Suprapubic skin (tissue), 4 donors: ENCODE measurements at places on chromosomes 6 and 20. TPM values are rescaled to one million over a fixed set of nuclear protein-coding genes. Genes with fewer than 3 reads are reported as not detected.
A peak's percentile ranks its signal among the peaks of the same experiment; 100 is the strongest.

DNA sequence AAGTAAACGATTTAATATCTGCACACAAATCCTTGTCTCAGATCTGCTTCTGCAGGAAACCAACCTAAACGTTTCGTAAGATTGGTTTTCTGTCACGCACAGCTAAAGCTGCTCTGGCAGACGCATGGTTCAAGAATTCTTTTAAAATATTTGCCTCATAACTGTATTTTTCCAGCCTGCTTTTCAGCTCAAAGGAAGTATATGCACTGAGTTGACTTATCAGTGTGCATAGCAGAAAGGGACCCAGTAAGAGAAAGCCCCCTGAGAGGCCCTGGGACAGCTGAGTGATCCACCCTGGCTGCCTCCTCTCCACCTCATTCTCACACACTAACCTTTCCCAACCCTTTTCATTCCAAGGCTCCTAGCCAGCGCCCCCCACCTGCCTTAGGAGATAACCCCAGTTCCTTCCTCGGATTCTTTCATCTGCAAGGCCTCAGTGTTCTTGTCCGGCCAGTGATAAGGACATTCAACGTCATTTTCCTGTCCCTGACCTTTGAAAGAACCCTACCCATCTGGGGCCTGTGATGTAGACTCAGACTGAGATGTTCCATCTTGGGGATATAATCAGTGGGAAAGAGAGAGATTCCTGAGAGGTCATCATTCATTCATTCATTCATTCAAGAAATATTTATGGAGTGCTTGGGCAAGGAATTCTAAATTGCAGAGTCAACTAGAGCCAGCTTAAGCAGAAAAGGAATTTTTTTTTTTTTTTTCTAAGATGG is 22.4 kb upstream of the SLC9A8 start:
- DNase-seq: no peak

GRCh38 chr20:17808357-17808756 is 108.6 kb downstream of the BANF2 start:
- DNase-seq: no peak

DNA sequence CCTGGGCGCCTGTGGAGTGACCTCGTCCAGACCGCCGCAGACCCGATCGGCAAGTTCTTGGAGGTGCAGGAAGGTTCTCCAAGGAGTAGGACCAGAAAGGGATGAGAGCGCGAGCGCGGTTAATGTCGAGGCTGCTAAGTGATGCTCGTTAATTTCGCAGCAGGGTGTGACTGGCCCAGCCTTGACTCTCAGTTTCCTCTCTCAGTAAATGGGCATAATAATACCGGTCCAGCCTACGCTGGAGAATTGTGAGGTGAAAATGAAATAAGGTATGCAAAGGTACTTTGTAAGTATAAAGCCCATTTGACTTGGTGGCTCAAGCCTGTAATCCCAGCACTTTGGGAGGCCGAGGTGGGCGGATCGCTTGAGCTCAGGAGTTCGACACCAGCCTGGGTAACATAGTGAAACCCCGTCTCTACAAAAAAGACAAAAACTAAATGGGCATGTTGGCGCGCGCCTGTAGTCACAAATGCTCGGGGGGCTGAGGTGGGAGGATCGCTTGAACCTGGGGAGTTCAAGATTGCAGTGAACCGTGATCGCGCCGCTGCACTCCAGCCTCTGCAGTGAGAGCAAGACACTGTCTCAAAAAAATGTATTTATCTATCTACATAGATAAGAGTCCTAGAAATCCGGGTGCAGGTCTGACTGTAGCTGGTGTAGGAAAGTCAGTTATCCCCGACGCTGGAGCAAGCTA is 634 bp upstream of the BTBD9 start:
- peak; percentile 77 for DNase-seq

GRCh38 chr20:32155017-32155981 is 45.8 kb downstream of the TM9SF4 start:
- DNase-seq: peak; percentile 87

GRCh38 chr6:145110109-145110508 is 625.2 kb downstream of the EPM2A start:
- no peak for DNase-seq

GRCh38 chr6:50602292-50602691 is 111.0 kb upstream of the TFAP2D start:
- no peak for DNase-seq

DNA sequence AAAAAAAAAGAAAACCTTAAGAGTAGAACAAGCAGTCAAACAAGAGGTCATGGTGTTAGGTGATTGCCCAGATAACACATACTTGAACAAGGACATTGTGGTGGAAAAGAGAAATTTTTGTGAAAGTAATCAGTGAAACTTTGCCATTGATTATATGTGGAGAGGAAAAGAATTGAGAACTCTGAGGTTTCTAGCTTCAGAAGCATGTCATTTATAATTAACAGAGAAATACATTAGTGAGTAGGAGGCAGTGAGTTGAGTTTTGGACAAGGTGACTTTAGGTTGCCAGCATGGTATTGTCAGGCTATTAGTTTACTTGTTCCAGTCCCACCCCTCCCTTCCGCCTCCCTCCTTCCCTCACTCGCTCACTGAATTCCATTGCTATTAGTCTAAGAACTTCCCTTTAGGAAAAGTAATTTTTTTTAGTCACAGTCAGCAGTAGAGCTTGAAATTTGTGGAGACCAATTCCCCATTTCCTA is 17.2 kb downstream of the TAB2 start:
- no peak for DNase-seq

DNA sequence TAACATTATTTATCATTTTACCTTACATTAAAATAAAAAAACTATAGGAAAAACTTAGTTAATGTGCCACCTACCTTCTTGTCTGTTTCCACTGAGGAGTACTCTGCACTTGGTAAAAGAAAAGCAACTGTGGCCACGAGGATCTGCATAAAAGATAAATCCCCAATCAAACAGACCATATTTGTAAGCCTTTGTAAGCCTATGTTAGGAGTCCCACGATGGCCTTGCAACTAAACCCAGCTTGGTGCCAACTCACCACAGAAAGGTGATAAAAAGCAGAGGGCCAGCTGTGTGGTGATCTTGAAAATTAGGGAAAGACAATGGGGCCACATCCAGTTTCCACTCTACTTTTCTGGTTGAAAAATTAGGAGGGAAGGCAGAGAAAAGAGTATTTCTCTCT is 156.9 kb downstream of the INSM1 start:
- DNase-seq: no peak

DNA sequence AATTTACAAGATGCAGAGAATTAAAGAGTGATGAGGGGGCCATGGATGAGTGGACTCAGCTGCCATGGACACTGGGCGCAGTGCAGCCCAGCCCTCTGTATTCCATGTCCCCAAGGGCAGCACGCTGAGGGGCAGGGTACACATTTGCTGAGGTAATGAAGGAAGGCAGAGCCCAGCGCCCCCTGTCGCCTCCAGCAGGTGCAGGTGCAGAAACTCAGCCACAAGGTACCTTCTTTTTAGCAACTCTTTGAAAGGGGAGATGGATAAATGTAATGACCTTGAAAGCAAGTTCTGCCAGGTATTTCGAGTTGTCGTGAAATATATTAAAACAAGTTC is 7.1 kb downstream of the CD93 start:
- DNase-seq: no peak

Gene ATRN
- total RNA-seq: 32.1 TPM

Gene TUBB2B
- 13.3 TPM for total RNA-seq

- no peak for DNase-seq
These were observed 92.9 kb upstream of the TOX2 start for GRCh38 chr20:43821795-43822194.

Gene OLIG3
- total RNA-seq: not detected

- no peak for DNase-seq
These were observed 15.5 kb upstream of the NPEPL1 start for GRCh38 chr20:58677079-58677604.

Gene CRIP3
- total RNA-seq: 3.4 TPM

GRCh38 chr6:95244751-95245150 is 332.6 kb upstream of the MANEA start:
- no peak for DNase-seq

DNA sequence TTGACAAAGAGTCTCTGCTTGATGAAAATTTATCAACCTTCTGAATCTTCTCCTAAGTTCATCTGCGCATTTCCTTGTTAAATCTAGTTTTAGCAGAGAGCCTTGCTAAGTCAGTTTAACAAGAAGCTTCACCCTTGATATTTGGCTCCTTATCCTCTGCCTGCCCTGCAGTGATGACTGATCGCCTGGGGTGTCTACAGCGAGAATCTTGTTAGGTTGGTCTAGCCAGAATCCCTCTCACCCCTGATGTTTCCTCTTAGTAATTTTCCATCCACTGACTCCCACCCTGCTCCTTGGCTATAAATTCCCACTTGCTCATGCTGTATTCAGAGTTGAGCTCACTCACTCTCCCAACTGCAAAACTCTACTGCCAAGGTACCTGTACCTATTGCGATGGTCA is 114.1 kb downstream of the TENT5A start:
- DNase-seq: no peak

- no peak for DNase-seq
These were observed 252.4 kb downstream of the GMDS start for GRCh38 chr6:1993042-1993441.

GRCh38 chr6:49549691-49550491 is 577 bp upstream of the C6orf141 start:
- DNase-seq: no peak

Gene TOMM34
- total RNA-seq: 14.9 TPM

Gene HLA-DQA2
- total RNA-seq: 12.5 TPM

DNA sequence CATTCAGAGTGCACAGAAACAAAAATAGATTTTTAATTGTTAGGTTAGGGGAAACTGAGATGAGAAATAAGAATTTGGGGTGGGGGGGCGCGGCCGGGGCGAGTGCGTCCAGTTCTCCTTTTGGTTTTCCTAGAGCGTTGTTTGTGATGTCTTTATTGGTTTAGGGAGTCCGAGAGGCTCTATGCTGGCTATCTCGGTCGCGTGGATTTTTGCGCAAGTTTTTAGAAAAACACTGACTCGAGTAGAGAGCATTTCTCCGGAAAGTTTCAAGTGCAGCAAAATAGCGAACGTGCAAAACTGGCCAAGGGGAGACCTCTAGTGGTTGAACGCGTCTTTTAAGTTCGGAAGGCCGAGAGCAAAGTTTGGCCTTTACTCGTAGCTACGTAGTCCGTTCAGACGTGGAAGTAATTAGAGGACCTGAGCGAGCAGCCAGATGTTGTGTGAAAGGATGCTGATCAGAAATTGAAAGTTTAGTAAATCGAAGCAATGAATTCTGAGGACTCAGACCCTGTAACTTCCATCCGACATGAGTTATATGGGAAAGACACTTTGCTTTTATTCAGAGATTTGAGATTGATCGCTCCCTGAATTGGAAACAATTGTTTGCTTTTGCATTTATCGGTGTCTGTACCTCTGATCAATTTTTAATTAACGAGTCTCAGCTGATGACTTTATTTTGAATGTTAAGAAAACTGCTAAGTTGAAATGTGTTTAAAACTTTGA is 2.7 kb downstream of the L3MBTL3 start:
- DNase-seq: peak; percentile 85

Gene CLDN20
- not detected for total RNA-seq
